Caco-2 (cell line): ENCODE measurements at places on chromosomes 12 and 14.

DNA sequence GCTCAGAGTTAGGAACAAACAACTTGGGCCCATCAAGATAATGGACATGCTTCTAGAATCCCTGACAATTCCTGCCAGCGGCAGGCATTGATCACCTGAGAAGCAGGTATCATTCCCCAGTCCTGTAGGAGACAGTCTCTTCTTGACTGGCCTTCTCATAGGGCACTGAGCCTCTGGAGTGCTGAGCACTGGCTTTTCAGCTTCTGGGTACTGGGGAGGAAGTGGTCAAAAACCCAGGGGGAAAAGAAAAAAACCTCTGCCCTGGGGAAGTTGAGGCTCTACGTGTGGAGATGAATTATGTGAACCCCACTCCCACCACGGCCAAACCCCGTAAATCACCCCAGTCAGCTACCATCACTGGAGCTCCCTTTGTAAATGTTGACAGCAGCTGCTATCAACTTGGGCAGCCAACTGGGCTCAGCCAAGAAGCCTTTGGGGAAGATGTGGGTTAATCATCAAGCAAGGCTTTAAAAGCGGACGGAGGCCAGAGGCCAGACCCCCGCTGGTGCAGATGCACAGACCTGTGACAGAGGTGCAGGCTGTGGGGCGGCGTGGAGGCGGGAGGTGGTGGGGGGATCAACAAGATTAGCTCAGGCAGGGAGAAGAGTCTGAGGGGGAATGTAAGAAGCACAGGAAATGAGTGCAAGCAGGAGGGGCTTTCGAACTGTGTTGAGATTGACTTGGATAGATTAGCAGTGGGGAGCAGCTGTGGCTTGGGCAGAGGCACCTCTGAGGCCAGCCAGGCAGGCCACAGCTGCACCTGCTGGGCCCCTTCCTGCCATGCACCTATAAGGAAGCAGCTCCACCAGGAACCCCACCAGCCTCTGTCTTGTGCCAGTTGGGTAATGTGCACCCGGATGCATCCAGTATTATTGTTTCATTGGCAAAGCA, 105.4 kb upstream of the HIF1A start:
- DNase-seq = no peak

- no peak for DNase-seq
These were observed 73.7 kb downstream of the ANKS1B start for GRCh38 chr12:99911081-99911480.

- no peak for DNase-seq
These were observed 36.8 kb downstream of the RAB35 start for GRCh38 chr12:120079411-120080400.

DNA sequence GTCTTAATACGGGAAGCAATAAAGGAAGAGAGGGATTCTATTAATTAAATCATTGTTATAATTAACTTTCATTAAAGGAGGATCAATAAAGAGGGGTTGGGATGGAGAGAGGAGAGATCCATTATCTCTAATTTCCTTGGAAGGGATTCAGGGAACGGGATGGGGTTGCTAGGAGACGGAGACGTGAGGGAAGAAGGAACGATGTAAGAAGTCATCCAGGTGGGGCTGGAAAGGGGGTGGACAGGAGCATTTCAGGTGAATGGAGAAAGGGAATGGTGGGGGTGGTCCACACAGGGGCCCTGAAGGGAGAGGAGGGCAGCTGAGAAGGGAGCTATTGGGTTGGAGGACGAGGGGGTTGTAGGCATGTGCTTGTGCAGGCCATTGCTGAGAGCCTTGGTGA, 17.2 kb downstream of the CALCOCO1 start:
- DNase-seq = no peak

- DNase-seq = no peak
These were observed 25.4 kb upstream of the ALG10B start for GRCh38 chr12:38291160-38291559.

DNA sequence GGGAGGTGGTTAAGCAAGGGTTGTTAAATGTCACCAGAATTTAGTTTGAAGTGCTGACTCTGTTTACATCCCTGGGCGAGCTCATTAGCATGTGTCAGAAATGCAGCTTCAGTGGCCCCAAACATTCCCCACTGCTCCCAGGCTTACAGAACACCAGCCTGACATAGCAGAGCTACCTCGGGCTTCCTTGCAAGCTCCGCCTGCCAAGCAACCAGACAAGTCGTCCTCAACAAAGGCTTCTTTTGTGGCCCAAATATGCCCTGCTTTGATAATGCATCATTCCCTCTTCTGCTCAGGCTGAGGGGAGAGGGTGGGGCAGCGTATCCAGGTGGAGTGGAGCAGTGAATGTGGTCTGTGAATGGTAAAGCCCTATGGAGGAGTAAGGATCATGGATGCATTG, 28.0 kb downstream of the ERH start:
- no peak for DNase-seq

DNA sequence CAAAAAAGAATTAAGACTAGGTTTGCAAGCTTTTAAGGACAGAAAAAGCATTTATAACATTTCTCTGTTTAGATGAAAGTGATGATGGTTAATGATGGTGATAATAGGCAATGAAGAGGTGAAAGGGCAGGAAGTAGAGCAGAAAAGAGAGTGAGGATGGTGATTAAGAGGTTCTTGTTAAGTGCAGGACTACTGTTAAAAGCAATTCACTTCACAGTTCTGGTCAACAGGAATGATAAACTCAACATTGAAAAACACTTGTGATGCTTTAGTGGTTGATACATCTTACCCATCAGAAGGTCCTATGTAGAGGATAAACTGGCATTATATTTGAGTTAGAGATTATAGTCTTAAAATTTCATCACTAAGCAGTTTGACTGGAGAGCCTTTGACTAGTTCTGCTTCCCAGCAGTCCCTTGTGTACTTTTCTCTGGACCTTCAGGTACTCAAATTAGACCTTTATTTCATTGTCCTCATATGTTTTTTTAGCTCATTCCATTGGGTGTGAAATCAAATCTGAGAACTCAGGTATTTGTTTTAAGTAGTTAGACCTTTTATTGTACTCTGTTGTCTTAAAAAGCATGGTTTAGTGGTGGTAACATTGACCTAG, 10.9 kb downstream of the RAP1B start:
- DNase-seq = no peak

- DNase-seq = no peak
These were observed 105.9 kb downstream of the PLXNC1 start for GRCh38 chr12:94254270-94254669.

- DNase-seq = no peak
These were observed 81.4 kb downstream of the CRACR2A start for GRCh38 chr12:3671330-3672112.

DNA sequence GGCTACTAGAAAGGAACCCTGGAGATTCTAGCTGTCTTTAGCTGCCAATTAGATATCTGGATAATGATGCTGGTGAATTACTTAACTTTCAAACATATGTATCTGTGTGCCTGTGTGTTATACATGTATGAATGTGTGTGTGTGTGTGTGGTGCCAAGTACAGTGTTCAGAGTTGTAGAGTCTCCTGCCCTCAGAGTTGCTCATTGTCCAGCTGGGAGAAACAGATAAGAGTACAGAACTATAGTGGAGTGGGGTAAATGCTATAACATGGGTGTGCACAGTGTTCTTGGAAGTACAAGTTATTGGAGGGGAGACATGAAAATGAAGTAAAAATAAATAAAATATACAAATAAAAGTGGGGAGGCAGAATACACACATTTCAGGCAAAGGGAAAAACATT, 23.6 kb upstream of the ADAM20 start:
- no peak for DNase-seq

DNA sequence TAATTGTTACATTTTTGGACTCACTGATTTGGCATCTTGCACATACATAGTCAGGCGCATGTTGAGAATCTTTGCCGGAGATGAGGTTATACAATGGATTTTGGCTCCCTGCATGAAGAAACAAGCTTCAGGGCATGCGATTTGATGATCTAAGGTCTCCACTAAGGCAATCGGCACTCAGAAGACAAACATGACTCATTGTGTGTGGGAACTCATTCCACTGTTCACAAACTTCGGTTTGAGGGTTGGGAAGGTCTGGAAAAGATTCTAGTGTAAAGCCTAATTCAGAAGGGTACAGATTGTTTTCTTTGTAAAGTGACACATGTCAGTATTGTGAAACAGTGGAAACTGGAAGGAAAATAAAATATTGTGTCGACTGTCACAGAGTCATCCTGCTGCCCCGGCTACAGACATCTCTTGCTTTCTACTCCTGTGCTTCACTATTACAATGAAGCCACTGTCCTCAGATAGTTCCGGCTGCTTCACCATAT, 192.6 kb upstream of the HMGA2 start:
- peak; percentile 41 for DNase-seq

DNA sequence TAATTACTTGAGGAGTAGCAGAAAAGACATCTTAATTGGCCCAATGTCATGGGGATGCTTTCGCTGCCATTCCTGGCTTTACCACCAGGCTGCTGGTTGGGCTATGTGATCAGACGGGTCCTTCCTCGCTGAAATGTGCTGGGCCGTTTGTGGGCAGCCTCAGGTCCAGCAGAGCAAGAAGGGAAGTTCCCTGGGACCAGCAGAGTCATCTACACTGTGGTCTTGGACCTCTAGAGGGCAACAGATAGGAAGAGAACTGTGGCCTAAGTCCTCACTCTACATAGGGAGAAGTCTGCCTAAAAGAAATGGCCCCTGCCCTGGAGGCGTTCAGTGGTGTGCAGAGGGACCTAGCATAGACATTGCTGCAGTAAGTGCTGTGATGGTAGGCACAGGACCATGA, 10.9 kb downstream of the EVL start:
- peak; percentile 31 for DNase-seq

DNA sequence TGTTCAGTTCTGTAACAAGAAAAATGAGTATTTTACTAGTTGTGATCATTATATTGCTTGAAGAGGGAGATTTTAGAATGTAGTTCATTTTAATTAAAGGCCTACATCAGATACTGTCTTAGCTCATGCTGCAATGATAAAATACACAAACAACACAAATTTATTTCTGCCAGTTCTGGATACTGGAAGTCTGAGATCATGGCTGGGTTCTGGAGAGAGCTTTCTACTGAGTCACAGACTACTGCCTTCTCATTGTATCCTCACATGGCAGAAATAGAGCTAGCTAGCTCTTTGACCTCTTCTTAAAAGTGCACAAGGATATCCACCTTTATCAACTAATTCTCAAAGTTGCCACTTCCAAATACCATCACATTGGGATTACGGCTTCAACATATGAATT, 53.8 kb downstream of the MIS18BP1 start:
- DNase-seq = no peak

DNA sequence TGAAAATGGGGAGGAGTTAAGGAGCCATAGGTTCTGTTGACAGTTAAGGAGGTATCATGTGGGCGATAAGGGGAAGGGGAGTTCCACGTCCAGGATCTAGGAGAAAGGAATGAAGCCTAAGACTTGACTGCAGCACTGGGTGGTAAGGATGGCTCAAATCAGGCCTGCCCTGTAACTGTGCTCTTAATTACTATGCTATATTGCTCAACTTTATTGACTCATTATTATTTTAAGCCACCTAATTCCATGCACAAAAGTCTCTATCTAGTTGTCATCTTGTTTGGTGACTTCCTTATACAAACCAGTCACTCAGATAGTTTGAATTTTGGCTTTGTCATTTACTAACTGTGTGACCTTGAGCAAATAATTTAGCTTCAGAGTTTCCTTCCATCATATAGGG, 242.1 kb upstream of the ARHGAP5 start:
- no peak for DNase-seq

GRCh38 chr12:100142851-100143559, at the start of gene BLTP3B:
BLTP3B (minus strand) TSS chr12:100142874; CDS start chr12:100142635, 239 bp downstream.
- peak; percentile 89 for DNase-seq

DNA sequence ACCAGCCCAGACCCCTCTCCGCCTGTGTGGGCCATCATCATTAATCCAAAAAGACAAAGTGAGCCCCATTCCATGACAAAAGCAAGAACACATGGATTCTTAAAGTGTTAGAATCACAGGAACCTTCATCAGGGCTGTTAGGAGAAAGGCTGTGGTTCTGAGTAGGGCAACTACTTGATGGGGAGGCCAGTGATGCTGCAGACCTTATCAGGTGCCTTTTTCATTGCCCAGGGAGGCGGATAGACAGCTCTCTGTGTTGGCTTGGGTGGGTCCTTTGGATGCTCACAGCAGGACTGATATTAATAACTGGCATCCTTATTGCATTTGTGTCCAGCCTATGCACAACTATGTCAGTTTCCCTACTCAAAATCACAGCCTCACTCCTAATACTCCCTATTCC, 2.3 kb downstream of the HEBP1 start:
- no peak for DNase-seq

DNA sequence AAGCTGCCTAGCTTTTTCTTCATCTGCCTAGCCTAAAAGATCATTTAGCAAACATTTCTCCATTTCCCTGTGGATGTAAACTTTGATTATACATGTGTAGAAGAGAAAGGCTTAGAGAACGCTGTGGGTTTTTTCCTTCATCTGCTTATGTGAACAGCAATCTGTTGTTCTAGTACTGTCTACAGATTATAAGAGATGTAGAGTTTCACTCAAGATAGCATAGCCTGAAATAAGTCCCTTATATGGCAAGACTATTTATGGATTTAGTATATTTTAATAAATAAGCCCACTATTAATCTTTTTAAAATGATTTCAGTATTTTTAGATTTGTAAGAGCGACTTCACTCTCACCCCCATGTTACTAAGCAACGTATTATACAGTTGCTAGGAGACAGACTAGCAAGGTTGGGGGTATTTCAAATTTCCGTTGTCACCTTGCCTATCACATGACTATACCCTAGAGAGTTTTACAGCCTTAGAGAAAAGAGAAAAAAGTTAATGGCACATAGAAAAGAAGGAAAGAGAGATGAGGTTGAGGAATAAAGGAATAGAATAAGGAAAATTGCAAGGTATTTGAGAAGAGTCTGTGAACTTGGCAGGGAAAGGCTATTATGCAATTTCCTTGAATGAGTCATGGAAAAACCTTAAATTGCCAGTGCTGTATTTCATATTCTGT, 12.2 kb upstream of the TUBA1A start:
- DNase-seq = no peak

DNA sequence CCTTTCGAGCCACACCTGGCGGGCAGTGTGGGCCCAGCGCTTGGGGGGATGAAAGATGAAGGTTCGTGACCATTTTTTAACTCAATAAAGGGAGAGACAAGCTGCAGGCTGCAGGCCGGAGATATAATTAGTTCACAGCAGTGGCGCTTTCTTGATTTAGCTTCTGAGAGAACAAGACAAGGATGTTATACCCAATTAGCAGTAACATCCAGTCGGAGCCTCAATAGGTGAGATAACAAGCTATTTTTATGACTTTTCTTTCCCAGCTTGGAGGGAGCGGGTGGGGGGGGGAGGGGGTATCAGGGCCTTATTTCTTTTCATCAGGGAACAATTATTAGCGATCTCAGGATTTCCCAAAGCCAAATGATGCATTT, 9.1 kb downstream of the FAM222A start:
- no peak for DNase-seq

- DNase-seq = no peak
These were observed 9.8 kb downstream of the BEGAIN start for GRCh38 chr14:100577321-100577985.
